ENCODE measurements at places on chromosomes 5 and 9.

- DNase-seq, result peak; percentile 96
Measured at GRCh38 chr5:94433397-94434163, 184.8 kb downstream of the KIAA0825 start.

- DNase-seq, result no peak
Measured at GRCh38 chr5:668283-668995, 24.7 kb downstream of the TPPP start.

DNA sequence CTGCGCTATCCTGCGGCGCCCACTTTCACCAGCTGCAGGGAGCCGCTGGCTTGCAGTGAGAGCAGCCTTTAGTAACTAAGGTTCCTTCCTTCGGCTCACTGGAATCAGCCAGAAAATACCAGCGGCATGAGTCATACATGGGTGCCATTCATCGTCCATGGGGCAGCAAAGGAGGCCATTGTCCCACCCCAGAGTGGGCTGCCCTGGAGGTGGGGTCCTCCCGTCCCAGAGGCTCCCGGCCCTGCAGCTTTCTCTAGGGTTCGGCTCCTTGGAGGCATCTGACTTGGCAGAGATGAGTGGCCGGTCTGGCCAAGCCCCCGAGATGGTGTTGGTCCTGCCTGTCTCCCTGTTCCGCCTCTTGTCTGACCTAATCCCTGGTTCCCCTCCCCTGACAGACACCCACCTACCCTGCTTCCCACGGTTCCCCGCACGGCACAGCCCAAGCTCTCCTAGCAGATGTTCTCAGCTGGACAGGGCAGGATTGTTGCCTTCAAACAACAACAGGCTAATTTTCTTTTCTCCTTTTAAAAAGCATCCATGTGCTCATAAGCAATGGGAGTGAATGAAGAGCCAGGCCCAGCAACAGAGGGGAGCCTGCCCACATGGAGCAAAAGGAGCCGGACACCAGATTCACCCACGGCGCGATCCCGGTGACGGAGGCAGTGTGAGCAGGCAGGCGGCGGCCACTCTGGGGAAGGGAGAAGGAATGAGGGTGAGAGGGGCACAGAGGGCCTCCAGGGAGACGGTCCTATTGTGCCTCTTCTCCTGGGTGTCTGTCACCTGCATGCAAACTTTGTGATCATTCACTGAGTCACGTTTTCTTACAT is 97.0 kb upstream of the COL5A1 start:
- DNase-seq, result peak; percentile 72

GRCh38 chr5:21574438-21574837 is 1278.7 kb downstream of the CDH12 start:
- DNase-seq, result no peak

DNA sequence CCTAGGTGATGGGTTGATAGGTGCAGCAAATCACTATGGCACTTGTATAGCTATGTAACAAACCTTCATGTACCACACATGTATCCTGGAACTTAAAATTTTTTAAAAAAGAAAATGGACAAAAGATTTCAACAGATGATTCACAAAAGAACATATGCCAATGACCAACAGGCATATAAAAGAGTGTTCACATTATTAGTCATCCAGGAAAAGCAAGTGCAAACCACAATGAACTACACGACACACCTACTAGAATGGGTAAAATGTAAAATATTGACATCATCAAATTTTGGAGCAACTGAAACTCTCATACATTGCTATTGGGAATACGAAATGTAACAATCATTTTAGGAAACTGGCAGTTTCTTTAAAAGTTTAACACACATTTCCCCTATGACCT is 109.9 kb downstream of the YIPF5 start:
- no peak for DNase-seq

DNA sequence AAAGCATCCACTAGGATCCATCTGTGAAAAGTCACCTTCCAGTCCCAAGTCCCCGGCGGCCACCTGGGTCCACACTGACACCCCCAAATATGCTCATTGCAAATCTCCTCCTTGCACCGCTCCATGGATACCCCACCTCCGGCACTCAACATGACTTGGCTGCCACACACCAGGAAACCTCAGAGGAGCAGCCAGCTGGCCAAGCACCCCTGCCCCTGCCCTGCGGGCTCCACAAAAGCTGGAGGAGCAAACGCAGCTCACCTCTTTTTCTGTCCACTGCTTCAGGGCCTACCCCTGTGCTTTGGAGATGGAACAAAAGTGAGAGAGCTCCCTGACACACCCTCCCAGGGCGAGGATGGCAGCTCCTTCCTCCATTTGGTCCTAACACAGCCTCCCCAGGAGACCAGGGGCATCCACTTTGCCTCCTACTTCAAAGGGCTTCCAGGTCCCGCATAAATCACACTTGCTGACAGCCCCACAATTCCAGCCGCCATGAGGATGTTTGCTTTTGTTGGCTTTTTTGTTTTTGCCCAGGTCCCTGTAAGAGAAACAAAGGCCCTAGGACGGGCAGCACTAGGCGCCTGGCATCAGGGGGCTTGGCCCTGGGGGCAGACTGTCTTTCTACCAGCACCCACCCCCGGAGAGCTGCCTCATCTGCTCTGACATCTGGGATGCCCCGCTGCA is 14.8 kb downstream of the ROR2 start:
- no peak for DNase-seq

DNA sequence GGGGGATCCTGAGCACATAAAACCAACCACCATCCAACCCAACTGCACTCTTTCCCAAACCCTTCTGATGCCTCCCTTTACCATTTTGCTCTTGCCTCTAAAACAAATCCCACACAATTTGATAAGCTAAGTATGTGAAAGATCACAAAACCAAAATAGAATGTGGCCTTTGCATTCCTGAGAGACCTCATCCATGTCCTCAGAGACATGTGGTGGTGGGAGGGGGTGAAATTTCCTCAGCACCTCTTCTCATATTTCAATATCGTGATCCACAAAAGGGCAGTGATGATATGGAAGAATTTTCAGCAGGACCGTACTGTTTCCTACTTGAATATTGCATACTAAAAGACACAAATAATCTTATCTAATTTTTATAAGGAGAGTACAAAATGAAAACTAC is 423.3 kb downstream of the TLE1 start:
- DNase-seq, result peak; percentile 35
